ENCODE measurements at places on chromosomes 1 and 21. TPM values are rescaled to one million over a fixed set of nuclear protein-coding genes. Genes with fewer than 3 reads are reported as not detected.

- DNase-seq: no peak
Measured at GRCh38 chr1:169590932-169591331, 4.7 kb upstream of the F5 start.

DNA sequence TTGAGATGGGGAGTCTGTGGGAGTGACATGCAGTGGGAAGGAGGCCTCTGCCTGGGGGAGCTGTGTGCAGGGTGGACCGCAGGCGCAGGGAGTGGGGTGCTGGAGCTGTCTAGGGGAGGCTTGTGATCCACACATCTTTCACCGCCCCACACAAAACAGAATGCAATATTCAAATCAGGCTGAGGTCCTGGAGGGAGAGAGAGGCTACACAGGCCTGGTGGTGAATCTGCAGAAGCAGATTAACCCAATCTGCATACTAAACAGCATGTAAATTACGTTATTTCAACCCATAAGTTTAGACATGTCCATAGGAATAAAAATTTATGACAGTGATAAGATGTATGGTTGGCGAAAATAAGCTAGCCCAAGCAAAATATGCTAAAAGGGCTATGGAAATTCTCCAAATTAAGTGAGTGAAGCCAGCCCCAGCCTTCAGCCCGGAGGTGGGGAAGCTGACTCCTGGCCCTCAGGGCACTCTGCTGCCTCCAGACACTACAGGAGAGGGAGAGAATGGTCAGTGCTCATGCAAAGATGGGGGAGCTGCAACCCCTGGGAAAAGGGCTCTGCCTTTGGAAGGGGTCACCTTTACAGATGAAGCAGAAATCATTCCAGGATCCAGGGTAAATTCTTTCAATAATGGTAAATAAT lies 156.2 kb upstream of the CTTNBP2NL start:
- no peak for DNase-seq

GRCh38 chr1:23246274-23246673 lies 29.0 kb upstream of the HTR1D start:
- DNase-seq: no peak

DNA sequence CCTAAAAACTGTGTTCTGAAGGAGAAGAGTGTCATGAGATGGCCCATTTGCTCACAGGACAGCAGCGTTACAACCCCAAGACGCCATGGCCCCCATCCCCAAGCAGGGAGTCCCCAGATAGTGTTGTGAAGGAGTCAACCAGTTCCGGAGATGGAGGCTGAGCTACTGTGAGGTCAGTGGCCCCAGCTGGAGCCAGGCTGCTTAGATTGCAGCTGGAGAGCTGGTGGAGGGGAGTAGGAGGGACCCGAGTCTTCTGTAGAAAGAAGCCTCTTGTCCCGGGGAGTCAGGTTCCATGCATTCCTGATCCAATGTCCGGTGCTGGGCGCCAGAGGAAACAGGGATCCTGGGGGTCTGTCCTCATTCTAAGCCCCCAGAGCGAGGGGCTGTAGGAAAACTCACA lies 93.5 kb upstream of the SIM2 start:
- DNase-seq: peak; percentile 39

- DNase-seq: no peak
Measured at GRCh38 chr21:33645730-33646129, 3.4 kb downstream of the ITSN1 start.

GRCh38 chr1:52238474-52238873 lies 96.6 kb downstream of the ZFYVE9 start:
- no peak for DNase-seq

- no peak for DNase-seq
Measured at GRCh38 chr1:184392067-184392466, 5.2 kb downstream of the C1orf21 start.

DNA sequence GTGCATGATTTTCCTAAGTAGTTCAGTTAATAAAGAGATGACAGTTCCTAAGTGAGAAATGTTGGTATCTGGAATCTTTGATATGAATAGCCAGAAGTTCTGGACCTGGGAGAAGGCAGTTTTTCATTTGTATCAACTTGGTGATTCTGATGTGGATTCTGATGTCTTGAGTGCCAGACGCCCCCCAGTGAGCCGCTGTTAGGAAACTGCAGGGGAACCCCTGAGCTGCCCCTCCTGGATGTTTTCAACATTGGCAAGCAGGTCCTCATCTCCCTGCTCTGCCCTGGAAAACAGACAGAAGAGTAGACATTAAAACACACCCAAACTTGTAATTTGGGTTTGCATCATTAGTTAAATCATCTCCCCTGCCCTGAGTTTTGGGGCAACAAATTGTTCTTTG lies 7.4 kb downstream of the ETS2 start:
- no peak for DNase-seq

LCE3E gene
- not detected for polyA plus RNA-seq

RCAN1 gene
- polyA plus RNA-seq: 34.2 TPM

CHML gene
- polyA plus RNA-seq: 25.1 TPM

ERICH3 gene
- polyA plus RNA-seq: 0.46 TPM

SLC19A1 gene
- polyA plus RNA-seq: 51.1 TPM
